ENCODE measurements at places on chromosomes 6 and 20.

GRCh38 chr20:44626278-44626677 lies 25.2 kb downstream of the ADA start:
- DNase-seq = no peak

DNA sequence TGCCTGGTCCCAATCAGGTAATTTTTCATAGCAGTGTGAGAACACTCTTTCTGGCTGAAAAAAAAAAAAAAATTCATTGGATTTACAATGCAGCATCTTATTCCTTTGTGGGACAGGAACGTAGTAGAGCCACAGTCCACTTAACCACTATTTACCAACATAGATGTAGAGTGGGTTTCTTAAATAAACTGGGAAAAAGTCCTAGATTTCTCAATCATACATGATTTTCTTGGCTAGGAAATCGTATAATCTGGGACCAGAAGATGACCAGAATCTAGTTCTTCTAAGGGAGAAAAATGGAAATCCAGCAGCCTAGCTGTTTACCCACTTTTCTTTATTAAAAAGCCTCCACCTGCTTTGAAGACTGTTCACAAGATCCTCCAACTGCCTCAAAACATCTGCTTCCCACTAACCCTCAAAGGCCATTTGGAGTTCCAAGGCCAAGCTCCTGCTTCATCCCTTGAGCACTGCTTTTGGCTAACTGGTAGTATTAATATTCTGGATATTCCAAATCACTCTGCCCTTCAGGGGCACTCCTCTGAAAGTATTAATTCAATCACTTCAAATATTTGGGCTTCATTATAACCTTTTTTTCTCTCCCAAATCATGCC lies 70.4 kb downstream of the FYN start:
- DNase-seq = no peak

DNA sequence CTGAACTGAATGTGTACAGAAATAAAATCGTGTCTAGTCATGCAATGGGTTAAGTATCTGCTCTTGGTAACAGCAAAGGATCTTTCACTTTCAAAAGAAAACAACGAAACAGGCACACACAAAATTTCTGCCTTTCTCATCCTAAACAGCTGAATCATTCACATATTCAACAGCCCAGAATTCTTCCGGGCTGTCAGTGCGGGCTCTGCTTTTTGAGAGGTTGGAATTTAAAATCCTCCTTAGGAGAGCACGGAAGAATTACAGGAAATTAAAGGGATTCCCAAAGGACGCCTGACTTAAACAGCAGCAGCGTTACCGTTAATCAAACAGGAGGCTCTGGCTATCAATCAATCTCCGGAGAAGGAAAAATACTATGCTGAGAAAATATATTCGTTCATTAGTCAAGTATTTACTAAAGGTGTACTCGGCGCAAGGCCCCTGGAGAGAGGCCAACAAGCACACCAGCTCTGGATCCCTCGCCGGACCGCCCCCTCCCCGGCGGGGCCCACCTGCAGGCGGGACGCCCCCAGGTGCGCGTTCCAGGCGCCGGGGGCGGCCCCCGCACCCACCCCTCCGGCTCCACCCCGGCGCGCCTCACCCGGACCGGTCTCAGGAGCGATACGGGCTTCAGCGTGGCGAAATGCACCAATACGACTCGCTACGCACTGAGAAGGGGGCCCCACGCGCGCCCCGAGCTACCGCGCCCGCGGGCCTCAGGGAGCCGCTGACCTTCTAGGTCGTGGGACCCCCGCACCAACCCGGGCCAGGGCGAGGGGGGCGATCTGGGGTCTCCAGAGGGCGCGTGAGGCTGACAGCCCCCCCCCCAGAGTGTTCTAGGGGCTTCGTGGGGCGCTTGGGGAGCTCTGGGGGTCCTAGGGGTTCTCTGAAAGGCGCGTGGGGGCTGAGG lies 1.0 kb downstream of the NAPB start:
- DNase-seq = no peak

DNA sequence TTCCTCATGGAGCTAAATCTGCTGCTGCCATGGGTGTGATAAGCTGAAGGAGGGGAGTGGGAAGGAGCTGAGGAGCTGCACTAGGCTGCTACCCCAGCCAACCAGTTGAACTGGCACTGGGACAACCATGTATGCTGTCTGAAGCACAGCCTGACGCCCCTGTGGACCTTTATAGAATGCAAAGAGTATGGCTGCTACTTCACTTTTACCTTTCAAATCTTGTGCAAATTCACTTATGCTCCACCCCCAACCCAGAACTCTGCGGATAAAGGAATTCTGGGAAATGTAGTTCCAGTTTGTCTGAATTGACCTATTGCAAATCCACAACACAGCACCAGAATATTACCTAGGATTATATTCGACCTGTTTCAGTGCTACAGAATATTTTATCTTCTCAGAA lies 217.4 kb upstream of the SLC35B3 start:
- no peak for DNase-seq

GRCh38 chr20:50151034-50151743 lies 2.3 kb downstream of the PEDS1 start:
- no peak for DNase-seq

DNA sequence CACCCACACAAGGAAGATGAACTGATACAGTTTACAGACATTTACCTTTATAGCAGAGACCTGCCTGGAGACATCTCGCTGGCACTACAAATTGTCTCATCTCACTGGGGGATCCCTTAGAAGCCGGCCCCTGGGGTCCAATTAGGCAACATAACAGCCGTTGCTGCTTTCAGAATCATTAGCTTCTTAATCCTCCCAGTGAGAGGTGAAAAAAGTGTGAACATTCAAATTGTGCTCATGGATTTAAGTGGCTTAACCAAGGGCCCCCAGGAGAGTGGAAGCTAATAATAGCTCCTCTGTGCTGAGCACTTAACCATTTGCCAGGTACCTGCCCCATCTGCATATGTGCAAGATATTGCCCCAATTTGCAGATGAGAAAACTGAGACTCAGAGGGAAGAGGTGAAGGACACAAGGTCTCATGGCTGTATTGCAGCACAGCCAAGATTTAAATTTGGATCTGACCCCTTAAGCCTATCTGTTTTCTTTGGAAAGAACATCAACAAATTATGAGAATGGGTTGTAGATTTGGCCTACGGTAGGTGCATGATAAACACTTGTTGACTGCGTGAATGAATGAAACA lies 101.0 kb downstream of the EYA2 start:
- no peak for DNase-seq

GRCh38 chr20:9203081-9203447 lies 134.2 kb downstream of the PLCB4 start:
- DNase-seq = no peak

- no peak for DNase-seq
These were observed 528.7 kb upstream of the RNF217 start for GRCh38 chr6:124433387-124434160.

GRCh38 chr20:60097285-60097684 lies 139.1 kb downstream of the CDH26 start:
- DNase-seq = no peak

- no peak for DNase-seq
These were observed 249.2 kb upstream of the RREB1 start for GRCh38 chr6:6858533-6858982.

DNA sequence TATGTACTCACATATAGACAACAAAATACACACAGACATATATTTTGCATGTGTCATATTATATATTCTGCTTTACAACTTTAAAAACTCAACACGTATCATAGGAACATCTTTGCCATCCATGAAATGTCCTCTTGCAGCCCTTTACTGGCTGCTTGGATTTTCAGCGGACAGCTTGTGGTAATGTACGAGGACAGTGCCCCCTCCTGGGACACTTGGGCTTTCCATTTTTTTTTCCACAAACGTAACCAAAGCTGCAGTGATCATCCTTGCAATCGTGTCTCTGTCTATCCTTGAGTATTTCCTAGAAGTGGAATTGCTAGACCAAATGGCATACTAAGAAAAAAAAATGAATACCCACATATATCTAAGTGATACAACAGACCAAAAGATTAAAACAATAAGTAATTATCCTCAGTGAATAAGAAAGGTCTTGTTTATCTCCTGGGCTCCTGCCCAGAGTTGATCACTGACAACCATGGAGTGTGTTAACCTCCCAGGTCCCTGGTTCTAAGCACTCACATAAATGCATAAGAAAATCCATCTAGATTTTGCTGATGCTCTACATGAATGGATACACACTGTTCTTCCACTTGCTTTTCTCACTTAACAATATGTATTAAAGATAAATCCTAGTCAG lies 18.1 kb downstream of the BPI start:
- peak; percentile 17 for DNase-seq

DNA sequence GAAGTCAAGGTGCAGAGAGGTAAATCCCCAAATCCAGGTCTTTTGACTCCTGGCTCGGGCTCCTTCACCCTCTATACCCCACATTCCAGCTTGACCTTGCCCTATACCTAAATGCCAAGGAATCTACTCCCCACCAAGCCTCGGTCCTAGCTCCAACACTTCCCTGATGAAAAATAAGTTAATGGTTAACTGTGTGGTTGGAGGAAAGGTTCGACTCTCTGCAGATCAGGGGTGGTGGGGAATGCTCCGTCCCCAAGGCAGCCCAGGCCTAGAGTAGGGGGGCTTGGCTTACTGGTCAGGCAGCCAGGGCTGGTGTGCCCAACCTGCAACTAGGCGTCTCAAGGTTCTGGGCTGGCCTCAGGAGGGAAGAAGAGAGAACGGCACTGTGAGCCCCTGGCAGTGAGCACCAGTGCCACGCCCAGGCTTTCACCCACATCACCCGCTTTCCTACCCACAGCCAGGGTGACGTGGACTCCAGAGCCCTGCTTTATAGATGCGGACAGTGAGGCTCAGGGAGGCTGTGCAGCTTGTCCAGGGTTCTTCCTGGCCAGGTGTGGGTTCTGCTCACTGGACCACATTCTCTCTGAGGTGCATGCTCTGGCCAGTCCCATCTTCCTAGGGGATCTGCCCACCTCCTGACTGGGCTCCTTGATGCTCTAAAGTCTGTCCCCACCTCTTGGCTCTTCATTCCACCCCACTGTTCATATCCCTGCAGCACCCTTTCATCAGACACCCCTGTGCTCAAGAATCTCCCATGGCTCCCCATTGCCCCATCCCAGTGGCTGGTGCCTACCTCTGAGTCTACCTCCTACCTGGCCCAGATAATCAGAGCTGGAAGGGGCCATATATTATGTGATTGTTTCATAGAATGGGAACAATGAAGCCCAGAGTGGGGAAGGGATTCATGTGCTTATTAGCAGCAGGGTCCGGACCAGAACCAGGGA lies 8.2 kb downstream of the SPDEF start:
- DNase-seq = no peak

DNA sequence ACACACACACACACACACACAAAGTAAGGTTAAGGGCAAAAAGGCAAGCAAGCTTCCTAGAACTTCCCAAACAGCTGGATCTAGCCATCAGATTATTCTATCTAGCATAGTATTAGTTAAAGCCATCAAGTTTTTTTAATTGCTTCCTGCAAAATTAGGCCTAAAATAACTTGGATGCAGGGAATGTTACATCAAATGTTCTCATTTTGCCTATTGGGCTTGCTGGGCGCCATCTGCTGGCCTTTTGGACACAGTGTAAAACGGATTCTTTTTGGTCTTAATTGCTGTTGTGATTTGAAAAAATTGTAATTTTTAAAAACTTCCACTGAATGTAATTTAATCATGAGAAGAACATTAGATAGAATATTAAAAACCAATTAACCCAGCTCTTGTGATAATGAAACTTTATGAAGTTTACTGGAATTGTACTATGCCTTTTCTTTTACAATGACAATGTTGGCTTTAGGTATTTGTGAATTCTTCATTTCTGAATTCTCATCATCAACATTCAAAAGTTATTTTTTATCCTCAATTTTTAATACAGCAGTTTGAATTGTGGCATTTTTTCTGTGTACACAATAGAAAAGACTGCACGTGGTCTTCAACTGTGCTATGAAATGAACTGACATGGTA lies 6.8 kb downstream of the MKKS start:
- DNase-seq = no peak

GRCh38 chr6:41648070-41648585 lies 9.9 kb downstream of the MDFI start:
- DNase-seq = no peak

DNA sequence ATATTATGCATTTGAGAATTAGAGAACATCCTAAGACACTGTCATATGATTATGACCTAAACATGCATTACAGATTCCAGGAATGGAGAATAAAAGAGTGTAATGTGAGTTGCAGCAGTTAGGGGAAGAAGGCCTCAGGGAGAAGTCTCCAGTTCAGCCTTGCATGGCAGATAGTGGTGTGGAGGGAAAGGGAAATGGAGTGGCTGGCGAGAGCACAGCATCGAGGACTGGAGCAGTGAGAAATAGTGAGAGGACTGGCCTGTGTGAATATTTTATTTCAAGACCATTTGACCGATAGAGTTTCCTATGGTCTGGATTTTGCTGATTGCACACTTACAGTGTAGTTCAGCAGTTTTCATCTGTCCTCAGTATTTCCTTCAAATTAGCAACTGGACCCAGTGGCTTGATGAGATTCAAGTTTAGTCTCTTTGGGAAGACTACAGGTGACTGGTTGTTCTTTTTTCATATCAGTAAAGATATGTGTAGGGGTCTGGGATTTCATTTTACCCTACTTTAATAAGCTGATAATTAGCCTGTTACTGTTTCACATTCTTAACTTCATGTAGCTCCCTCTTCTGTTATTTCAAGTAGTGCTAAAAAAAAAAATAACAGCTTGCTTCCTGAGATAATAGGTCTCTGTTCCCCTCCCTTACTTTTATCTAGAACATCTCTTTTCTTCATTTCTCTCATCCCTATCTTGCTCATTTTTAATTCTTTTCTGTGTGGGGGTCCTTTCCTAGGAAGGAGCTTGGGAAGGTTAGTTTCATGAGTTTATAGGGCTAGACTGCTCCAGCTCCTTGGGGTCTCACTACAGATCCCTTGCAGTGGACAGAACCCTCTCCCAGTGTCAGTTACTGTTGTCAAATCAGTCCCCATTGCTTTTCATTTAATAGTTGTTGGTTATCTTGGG lies 27.9 kb downstream of the BLTP3A start:
- DNase-seq = no peak

DNA sequence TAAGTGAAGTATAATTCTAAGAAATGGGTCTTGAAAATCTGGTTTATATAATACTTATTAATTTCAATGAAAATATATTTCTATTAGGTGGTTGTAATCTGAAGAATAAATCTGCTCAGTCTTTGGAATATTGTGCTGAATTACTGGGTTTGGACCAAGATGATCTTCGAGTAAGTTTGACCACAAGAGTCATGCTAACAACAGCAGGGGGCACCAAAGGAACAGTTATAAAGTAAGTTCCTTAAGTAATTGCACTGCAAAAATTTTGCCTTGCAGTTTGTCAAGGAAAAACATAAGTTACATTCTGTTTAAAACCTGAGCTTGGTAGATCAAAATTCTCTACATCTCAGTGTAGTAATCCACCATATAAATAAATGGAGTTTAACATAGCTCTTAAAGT lies 106.0 kb downstream of the MYO6 start:
- DNase-seq = no peak
